Stimulated activated CD4-positive, alpha-beta T cell treated with anti-CD3 and anti-CD28 coated beads, Interleukin-15, amount 100 ng/mL, for 1 hour (primary cell): ENCODE measurements at places on chromosomes 2 and 18.

GRCh38 chr2:64637931-64638330 is 15.8 kb downstream of the SERTAD2 start:
- DNase-seq: no peak

GRCh38 chr2:56084111-56084901 is 99.5 kb upstream of the CCDC85A start:
- no peak for DNase-seq

DNA sequence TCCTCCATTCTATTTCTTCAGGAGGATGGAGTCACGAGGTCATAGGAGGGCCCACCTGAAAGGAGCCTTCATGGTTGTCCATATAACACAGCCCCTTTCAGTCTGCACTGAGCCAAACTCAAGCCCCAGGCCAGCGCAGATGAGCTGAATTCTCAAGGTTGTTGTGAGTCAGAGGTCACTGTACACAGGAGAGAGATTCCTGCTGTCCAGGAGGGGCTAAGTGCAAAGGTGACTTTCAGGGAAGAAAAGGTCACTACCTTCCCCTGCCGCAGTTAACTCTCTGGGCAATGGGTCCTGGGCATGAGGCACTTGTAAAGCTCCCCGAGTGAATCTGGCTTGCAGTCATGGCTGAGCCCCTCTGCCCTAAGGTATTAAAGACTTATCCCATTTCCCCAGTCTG is 150.7 kb downstream of the CTIF start:
- DNase-seq: no peak

GRCh38 chr2:118806797-118807667 is 40.4 kb downstream of the EN1 start:
- no peak for DNase-seq

- no peak for DNase-seq
These were observed 29.0 kb upstream of the MAL start for GRCh38 chr2:94996305-94997100.

DNA sequence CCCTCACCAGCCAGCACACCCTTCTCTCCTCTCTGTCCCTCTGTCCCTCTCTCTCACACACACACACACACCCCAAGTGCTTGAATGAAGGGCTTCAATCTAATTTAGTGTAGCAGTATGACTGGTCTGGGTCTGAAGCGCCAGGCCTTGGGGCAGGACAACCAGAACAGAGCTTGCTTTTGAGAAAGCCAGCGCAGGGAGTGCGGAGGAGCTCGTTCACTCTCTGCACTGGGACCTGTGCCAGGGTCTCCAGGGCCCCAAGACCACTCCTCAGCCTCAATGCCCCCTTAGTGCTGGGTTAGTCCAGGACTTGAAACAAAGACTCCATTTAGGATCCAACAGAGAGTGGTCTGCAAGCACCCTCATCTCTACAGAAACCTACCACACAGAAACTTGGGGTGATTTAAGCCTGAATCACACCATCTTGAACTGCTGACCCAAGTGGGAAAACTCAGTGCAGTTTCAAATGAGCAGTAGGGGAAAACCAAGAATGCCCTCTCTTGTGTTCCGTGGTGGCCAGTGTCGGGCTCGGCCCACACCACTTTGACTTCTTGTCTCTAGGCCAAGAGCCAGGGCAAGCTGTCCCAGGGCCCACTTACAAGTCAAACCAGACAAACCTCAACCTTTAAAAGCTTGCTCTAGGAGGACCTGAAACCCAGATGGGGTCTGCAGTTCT is 66.6 kb upstream of the WIPF1 start:
- no peak for DNase-seq

GRCh38 chr18:12238826-12239225 is 15.3 kb upstream of the CIDEA start:
- no peak for DNase-seq

- no peak for DNase-seq
These were observed 121.9 kb upstream of the HAAO start for GRCh38 chr2:42914314-42914713.

- DNase-seq: no peak
These were observed 25.0 kb downstream of the PLEK start for GRCh38 chr2:68390114-68390513.

GRCh38 chr2:169184074-169184473 is 114.7 kb downstream of the DHRS9 start:
- no peak for DNase-seq

DNA sequence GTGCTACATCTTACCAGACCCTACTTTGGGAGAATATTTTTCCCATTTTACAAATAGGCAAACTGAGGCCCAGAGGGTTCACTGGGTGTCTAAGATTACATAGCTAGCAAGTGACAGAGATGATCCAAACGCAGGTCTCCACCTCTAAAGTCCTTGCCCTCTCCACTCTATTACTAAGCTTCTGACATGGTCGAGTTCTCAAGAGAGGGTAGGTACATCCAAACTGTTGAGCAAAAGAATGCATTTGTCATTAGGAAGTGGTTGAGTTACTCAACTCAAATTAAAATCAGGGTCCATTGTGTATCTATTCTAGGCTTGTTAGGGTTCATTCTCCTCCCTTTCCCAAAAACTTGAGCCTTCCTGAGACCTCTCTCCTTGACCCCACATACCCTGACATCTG is 680.6 kb upstream of the FANCL start:
- no peak for DNase-seq

DNA sequence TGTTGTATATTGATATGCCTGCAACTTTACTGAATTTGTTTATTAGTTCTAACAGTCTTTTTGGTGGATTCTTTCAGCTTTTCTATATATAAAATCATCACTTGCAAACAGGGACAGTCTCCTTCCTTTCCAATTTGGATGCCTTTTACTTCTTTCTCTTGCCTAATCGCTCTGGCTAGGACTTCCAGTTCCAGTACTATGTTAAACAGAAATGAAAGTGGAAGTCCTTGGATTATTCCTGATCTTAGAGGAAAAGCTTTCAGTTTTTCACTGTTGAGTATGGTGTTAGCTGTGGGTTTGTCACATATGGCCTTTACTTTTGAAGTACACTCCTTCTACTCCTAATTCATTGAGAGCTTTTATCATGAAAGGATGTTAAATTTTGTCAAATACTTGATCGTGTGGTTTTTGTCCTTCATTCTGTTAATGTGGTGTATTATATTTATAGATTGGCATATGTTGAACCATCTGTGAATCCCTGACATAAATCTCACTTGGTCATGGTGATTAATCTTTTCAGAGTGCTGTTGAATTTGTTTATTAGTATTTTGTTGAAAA is 52.9 kb downstream of the REL start:
- no peak for DNase-seq

DNA sequence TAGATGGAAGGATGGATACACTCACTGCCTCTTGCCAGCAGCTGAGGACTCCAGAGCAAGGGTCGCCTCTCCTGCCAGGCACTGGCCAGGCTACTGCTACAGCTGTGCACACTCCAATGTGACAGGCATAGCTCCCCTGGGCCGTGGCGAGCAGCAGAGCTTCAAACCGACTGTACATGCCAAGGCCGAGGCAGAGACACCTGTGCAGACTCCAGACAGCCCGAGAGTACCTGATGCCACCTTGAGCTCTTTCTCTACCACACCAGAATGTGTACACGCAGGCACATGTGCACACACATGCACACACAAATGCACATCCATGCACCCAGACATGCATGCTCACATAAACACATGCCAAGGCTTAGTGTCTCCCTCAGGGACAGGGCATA is 508.3 kb upstream of the MYT1L start:
- DNase-seq: no peak

- DNase-seq: peak; percentile 33
These were observed 24.5 kb upstream of the LCLAT1 start for GRCh38 chr2:30422444-30423040.

DNA sequence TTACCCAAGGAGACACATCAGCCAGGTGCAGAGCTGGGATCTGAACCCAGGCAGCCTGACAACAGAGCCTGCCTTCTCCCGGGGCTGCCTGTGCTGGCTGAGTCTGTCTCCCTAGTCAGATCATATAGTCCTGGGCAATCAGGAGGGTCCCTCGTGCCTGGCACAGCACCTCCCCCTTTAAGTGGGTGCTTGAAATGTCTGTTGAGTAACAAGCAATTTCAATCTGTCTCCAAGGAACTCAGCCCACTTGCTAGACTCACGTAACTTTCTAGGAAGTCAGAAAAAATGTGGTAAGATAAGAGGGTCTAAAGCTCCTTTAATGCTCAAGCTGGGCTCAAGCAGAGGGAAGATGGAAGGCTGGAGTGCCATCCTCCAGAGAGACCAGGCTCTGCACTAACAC is 51.9 kb downstream of the REEP1 start:
- no peak for DNase-seq

DNA sequence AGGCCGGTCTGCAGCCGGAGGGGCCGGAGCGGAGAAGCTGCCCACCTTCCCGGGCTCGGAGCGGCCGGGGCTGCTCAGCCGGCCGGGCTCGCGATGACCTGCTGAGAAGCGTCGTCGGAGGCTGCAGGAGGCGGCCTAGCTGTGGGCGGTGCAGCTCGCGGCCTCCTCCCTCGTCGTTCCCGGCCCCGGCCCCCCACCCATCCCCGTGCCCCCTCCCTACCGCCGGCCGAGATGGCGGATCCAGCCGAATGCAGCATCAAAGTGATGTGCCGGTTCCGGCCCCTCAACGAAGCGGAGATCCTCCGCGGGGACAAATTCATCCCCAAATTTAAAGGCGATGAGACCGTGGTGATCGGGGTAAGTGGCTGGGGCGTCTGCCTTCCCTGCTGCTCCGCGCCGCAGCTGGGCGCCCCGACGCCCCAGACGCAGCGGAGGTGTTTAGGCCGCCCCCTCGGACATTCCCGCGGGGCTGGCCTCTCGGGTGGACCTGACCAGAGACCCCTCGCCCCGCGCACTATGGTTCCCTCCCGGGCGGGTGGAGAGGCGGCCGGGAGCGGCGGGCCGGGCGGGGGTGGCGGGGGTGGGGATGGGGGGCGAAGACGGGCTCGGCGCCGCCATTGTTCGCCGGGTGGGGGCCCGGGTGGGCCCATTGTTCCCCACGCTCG is 492 bp downstream of the KIF5C start:
- DNase-seq: no peak

DNA sequence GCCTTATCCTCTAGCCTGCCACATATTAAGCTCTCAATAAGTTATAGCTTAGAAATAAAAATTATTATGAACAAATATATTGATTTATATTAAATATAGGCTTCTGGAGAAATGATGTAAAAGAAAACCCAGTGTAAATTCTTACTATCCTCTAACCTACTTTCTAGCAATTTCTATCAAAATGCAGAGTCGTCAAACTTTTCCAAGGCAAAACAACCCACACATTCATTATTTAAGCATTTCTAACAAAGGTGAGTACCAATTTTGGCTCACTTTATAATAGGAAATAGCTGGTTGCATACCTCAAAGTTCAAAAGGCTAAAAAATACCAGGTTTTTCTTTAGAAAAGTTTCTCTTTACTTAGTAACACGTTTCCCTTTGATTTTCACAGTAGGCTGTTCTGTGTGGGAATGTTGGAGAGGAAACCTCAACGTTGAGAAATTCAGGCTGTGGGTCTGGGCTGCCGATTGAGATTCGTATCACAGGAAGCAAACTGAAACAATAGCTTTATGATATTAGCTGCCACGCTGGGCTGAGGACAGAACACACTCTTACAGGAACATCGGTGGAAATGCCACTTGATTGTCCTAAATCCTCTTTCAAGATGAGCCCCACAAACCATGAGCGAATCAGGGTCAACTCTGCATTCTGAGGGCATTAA is 53.0 kb downstream of the EPAS1 start:
- DNase-seq: no peak

- DNase-seq: no peak
These were observed 77.6 kb downstream of the KIF5C start for GRCh38 chr2:148952621-148953020.

DNA sequence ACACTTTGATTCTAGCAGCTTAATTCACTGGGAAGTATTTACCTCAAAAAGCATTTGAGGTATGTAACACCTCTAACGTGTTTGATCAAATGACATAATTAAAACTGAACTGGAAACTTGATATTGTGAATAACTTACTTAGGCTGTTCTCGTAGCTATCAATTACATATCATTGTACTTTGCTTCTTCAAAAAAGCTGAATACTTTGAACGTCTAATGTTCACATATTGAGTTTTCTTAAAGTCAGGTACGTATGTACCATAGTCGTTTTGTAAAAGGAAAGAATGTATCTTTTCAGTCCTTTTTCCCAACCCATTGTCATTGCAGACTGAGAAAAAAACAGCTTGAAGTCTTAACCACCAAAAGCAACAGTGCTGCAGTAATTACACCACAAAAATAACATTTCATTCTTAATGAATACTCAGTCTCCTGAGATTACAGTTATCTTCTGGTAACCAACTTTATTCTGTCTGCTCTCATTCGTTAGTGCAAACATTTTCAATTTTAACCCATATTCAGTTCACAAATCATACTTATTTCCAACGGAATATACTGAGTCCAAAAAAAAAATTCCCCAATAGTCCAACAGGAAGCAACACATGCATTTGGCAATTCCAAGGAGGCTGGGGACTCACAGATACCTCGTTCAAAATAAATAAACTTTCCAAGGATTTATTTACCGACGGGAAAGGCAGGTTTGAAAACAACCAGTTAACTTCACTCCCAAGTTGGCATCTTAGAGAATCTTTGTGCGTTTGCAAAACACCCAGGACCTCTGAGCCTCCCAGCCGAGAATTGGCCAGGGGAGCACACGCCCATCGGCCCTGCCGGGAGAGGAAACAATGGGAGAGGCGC is 1.1 kb downstream of the CHN1 start:
- DNase-seq: no peak

DNA sequence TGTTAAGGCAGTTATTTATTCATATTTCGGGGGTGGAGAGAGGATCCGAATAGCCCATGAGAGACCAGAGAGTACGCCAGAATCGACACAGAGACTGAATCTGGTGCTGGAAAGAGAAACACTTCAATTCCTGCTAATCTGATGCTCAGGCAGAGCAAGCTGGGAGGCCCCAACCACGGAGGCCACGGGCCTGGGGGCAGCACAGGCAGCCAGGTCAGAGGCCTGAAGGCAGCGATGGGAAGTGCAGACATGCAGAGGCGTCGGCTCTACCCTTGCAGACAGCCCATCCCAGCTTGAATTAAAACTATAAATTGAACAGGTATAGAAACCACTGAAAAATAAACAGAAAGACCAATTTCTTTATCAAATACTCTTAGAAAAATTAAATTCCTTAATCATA is 50.6 kb downstream of the PXDN start:
- DNase-seq: no peak

- DNase-seq: no peak
These were observed 243.4 kb downstream of the ZNF516 start for GRCh38 chr18:76251691-76252090.

DNA sequence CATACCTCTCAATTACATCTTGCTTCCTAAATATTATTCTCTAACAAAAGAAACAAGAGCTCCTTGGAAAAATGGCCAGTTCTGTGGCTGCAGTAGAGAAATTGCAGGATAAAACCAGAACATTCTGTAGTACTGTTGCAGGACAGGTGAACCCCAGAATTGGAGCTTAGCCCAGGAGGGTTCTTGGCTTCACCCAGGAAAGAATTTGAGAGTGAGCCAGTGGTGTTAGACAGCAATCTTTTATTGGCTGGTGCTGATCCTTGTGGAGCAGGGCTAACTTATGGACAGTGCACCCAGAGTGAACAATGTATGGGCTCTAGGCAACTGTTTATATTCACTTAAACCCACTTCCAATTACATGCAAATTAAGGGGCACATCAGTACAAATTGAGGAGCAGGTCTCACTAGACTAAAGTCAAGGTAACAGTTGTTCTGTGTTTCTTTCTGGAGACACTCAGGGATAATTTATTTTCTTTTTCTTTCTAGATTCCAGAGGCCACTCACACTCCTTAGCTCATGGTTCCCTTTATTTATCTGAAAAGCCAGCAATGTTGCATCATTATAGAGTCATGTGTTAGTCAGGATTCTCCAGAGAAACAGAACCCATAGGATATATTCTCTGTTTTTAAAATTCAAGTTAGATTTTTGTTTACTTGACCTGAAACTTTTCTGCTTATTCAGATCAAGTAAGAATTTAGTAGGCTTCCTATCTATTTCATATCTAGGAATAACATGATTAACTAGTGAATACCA is 348.1 kb downstream of the CCDC85A start:
- DNase-seq: no peak
